ENCODE measurements at places on chromosomes 2 and 18. TPM values are rescaled to one million over a fixed set of nuclear protein-coding genes. Genes with fewer than 3 reads are reported as not detected.
A peak's percentile ranks its signal among the peaks of the same experiment; 100 is the strongest.

Gene SP110
- total RNA-seq = 15.3 TPM

Gene SCN9A
- total RNA-seq = 1.8 TPM

Gene GNAL
- total RNA-seq = 0.59 TPM

Gene TEX44
- not detected for total RNA-seq

Gene CPS1
- 21.7 TPM for total RNA-seq

Gene BMPR2
- total RNA-seq = 44.2 TPM

Gene ANKRD30B
- 11.5 TPM for total RNA-seq

Gene EIPR1
- total RNA-seq = 17.7 TPM

Gene TSPYL6
- total RNA-seq = not detected

Gene UNC80
- total RNA-seq = not detected

Gene SIX3
- not detected for total RNA-seq

Gene MRPL53
- total RNA-seq = 23.5 TPM

- no peaks in the 10 kb centered on the region for H3K27me3 ChIP-seq
- DNase-seq = no peak
Measured at GRCh38 chr2:12773586-12774394, 57.1 kb downstream of the TRIB2 start.

- no peak overlapping the region for H3K27ac ChIP-seq
- DNase-seq = no peak
- no peaks in the 10 kb centered on the region for H3K27me3 ChIP-seq
- no peaks in the 10 kb centered on the region for H3K4me1 ChIP-seq
Measured at GRCh38 chr2:131588152-131588873, 60.6 kb downstream of the CCDC74A start.

- H3K4me1 ChIP-seq = peaks cover 43% of the 10 kb centered on the region
- H3K27ac ChIP-seq = peak overlapping the region; percentile 65
- H3K27me3 ChIP-seq = no peaks in the 10 kb centered on the region
- H3K36me3 ChIP-seq = no peaks in the 10 kb centered on the region
- H3K4me3 ChIP-seq = no peak overlapping the region
- no peak for DNase-seq
Measured at GRCh38 chr2:217691516-217691915, 311.3 kb downstream of the TNS1 start.

DNA sequence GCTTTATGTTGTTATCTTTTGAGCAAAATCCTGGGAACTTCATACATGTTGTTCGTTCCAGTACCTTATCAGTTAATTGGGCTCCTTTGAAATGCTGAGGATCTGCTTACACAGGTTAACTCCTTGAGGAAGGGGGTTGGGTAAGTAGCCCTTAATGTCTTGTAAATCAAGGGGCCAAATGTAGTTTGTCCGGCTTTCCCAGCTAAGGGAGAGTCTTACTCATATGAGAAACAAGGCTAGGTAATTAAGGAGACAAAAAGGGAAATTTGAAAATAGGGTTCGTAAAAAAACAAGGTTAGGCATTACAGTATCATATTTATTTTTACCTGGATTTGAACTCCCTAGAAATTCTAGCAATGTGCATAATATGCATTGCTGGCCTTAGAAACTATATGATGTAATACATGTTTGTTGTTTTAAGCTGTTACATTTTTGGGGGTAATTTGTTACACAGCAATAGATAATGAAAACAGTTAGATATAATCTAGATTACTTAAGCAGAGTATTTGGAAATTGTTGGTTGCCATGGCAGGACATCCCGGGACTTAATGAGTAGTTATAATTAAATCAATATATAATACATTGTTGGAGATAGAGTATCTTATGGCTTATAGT is 30.9 kb upstream of the RNF149 start:
- H3K4me1 ChIP-seq = peaks cover 10% of the 10 kb centered on the region
- H3K4me3 ChIP-seq = no peak overlapping the region
- DNase-seq = no peak
- no peaks in the 10 kb centered on the region for H3K27me3 ChIP-seq
- no peaks in the 10 kb centered on the region for H3K36me3 ChIP-seq
- no peak overlapping the region for H3K27ac ChIP-seq

DNA sequence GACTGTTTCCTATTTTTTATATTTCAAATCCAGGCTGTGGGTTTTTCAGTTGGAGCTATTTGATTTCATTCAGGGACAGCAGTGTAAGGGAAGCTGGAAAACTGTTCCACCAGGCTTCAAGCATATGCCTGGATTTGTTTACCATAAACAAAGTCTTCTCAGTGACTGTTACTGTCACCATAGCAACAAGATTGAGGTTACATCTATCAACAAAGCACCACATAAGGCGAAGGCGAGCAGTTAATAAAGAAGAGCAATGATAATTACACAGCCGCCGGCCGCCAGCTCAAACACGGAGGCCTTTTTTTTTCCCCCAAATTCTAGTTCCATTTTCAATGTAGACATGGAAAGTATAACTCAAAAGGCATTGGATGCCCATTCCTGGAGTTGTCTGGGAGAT is 553.7 kb upstream of the SYT4 start:
- no peak for DNase-seq
- no peaks in the 10 kb centered on the region for H3K27me3 ChIP-seq
- H3K27ac ChIP-seq = no peak overlapping the region
- H3K4me1 ChIP-seq = no peaks in the 10 kb centered on the region
- H3K4me3 ChIP-seq = no peak overlapping the region

- no peaks in the 10 kb centered on the region for H3K27me3 ChIP-seq
- no peak overlapping the region for H3K4me3 ChIP-seq
- peaks cover 18% of the 10 kb centered on the region for H3K36me3 ChIP-seq
- no peak overlapping the region for H3K27ac ChIP-seq
- no peak for DNase-seq
- H3K4me1 ChIP-seq = no peaks in the 10 kb centered on the region
Measured at GRCh38 chr2:43939695-43940256, 56.0 kb downstream of the LRPPRC start.

GRCh38 chr2:105593221-105593967 is 151.3 kb upstream of the NCK2 start:
- DNase-seq = no peak
- no peak overlapping the region for H3K27ac ChIP-seq
- no peaks in the 10 kb centered on the region for H3K27me3 ChIP-seq
- H3K36me3 ChIP-seq = no peaks in the 10 kb centered on the region

DNA sequence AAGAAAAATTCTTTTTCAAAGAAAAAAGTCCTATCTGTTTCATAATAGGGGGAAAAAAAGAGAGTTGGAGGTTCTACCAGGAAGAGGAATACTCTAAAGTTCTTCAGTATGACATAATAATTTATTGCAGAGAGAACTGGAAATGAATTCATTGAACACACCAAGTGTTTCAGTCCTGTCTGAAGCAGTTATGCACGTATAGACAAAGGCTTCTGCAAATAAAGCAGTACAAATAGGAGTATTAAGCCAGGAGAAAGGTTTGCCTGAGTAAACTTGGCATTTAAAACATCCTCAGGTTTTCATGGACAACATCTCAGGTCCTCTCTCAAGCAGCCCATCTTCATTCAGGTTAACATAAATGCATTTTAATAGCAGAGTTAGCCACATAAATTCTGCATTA is 141.6 kb downstream of the CCDC148 start:
- H3K27me3 ChIP-seq = no peaks in the 10 kb centered on the region
- H3K27ac ChIP-seq = no peak overlapping the region
- no peak overlapping the region for H3K4me3 ChIP-seq
- H3K36me3 ChIP-seq = no peaks in the 10 kb centered on the region

- peak overlapping the region; percentile 46 for H3K4me3 ChIP-seq
- no peaks in the 10 kb centered on the region for H3K36me3 ChIP-seq
- peak overlapping the region; percentile 68 for H3K27ac ChIP-seq
- H3K27me3 ChIP-seq = no peaks in the 10 kb centered on the region
- H3K4me1 ChIP-seq = peaks cover 14% of the 10 kb centered on the region
Measured at GRCh38 chr2:214069254-214069653, 341.6 kb upstream of the VWC2L start.

- H3K27me3 ChIP-seq = no peaks in the 10 kb centered on the region
- no peak for DNase-seq
- H3K4me1 ChIP-seq = no peaks in the 10 kb centered on the region
Measured at GRCh38 chr2:187655001-187655400, 100.8 kb upstream of the TFPI start.

- H3K4me3 ChIP-seq = no peak overlapping the region
- no peak for DNase-seq
- peaks cover 2% of the 10 kb centered on the region for H3K4me1 ChIP-seq
- no peaks in the 10 kb centered on the region for H3K27me3 ChIP-seq
- no peaks in the 10 kb centered on the region for H3K36me3 ChIP-seq
Measured at GRCh38 chr2:33008716-33009115, 62.0 kb downstream of the LTBP1 start.

DNA sequence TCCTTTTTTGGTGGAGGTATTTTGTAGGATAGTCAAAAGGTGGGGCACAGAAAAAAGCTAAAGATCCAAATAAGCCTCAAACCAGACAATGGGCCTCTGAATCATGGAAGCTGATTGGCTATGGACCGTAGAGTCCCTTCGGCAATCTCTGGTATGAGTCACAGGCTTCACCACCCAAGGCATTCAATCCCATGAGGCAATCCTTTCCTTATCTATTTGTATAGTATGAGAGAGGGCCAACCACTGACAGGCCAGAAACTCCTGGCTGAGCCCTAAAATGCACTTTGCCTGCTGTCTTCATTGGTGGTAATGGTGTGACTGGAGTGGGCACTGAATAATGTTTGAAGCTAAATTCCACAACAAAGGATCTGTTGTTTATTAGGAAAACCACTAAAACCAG is 38.7 kb upstream of the MEX3C start:
- no peaks in the 10 kb centered on the region for H3K27me3 ChIP-seq
- no peak overlapping the region for H3K27ac ChIP-seq
- DNase-seq = peak; percentile 82
- no peaks in the 10 kb centered on the region for H3K36me3 ChIP-seq

- H3K36me3 ChIP-seq = peaks cover 74% of the 10 kb centered on the region
- H3K4me3 ChIP-seq = no peak overlapping the region
- H3K27ac ChIP-seq = no peak overlapping the region
- no peaks in the 10 kb centered on the region for H3K27me3 ChIP-seq
- peaks cover 3% of the 10 kb centered on the region for H3K4me1 ChIP-seq
Measured at GRCh38 chr2:69335311-69335710, 51.7 kb downstream of the GFPT1 start.

DNA sequence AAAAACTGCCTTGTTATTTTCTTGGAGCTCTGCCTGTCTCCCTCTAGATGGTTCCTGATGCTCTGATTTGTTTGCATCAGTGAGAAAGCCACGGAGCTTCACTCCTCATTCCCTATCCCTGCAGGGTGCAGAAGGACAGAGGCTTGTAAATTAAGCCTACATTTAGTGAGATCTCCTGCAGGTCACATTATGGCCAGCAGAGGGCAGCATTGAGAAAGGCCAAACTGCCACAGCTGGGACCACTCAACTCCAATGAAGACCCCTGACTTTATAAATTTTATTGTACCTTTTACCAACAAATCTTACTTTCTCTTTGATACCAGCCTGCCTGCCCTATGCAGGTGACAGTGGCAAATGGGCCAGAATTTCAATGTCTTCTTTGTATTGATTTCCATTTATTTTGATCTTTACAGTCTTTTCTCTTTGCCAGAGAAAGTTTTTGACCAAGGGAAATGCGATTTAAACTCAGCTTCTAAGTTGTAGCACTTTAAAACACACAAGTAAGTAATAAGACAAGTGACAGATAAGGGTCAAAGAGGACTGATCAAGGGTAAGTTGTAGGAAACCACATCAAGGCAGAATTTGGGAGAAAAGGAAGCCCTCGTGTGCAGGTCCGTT is 1029.1 kb upstream of the KLHL29 start:
- no peaks in the 10 kb centered on the region for H3K27me3 ChIP-seq
- no peaks in the 10 kb centered on the region for H3K36me3 ChIP-seq
- no peak for DNase-seq
- no peaks in the 10 kb centered on the region for H3K4me1 ChIP-seq

DNA sequence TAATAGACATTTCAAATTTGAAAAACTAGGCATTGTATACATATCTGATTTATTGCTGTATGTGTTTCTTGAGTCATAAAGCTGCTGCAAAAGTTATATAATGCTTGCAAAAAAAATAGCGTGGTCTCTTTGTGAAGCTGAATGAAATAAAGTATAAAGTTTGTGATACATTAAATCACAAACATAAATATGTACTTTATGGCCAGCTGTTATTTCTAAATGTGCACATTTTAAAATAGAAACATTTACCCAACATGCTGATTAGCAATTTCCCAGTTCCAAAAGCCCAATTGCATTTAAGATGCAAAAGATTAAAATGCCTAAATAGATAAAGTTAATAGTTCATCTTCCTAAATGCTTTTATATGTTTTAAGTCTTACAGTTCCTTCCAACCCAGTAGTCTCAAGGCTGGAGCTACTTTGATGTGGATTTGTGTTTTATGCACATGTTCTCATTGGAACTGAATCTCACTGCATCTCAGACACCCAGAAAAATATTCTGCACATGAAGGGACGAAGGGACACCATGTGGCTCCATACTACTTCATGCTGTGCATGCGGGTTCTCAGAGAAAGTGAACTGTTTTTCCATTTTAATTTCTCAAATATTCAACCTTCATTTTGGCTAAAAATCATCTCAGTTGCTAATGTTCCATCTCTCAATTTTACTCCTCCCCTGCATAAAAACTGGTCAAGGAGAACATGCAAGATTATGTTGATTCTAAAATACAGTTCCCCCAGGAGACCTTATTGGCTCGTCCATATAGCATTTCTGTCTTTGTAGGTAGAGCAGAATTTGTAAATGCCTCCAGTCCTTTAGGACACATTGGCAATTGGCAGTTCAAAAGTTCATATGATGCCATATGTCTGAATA is 304.6 kb downstream of the MTX2 start:
- no peak overlapping the region for H3K27ac ChIP-seq
- no peak overlapping the region for H3K4me3 ChIP-seq
- no peaks in the 10 kb centered on the region for H3K36me3 ChIP-seq
- no peaks in the 10 kb centered on the region for H3K4me1 ChIP-seq
- no peak for DNase-seq
- H3K27me3 ChIP-seq = no peaks in the 10 kb centered on the region

- DNase-seq = peak; percentile 34
- H3K27ac ChIP-seq = no peak overlapping the region
- no peak overlapping the region for H3K4me3 ChIP-seq
Measured at GRCh38 chr18:80253871-80254492, 6.7 kb upstream of the PARD6G start.

- no peaks in the 10 kb centered on the region for H3K4me1 ChIP-seq
- H3K36me3 ChIP-seq = no peaks in the 10 kb centered on the region
- peak; percentile 89 for DNase-seq
- H3K4me3 ChIP-seq = peak within 1 kb of the TSS; percentile 22
- H3K27me3 ChIP-seq = peaks cover 72% of the 10 kb centered on the region
Measured at GRCh38 chr2:86337244-86337835, at the start of gene REEP1. TSS of gene REEP1 (minus strand) at chr2:86337626. CDS start at chr2:86337510, 116 bp downstream.

- no peak for DNase-seq
- no peaks in the 10 kb centered on the region for H3K4me1 ChIP-seq
- no peaks in the 10 kb centered on the region for H3K27me3 ChIP-seq
- H3K4me3 ChIP-seq = no peak overlapping the region
- H3K27ac ChIP-seq = no peak overlapping the region
Measured at GRCh38 chr2:111128096-111128495, 7.4 kb downstream of the BCL2L11 start.

- no peak overlapping the region for H3K4me3 ChIP-seq
- H3K27ac ChIP-seq = no peak overlapping the region
- H3K27me3 ChIP-seq = no peaks in the 10 kb centered on the region
Measured at GRCh38 chr2:234269769-234270204, 219.3 kb downstream of the SPP2 start.

All from osteoblast (primary cell).